ENCODE measurements at places on chromosomes 7 and 10.

GRCh38 chr7:28586736-28587135, 174.4 kb downstream of the CREB5 start:
- DNase-seq = no peak

DNA sequence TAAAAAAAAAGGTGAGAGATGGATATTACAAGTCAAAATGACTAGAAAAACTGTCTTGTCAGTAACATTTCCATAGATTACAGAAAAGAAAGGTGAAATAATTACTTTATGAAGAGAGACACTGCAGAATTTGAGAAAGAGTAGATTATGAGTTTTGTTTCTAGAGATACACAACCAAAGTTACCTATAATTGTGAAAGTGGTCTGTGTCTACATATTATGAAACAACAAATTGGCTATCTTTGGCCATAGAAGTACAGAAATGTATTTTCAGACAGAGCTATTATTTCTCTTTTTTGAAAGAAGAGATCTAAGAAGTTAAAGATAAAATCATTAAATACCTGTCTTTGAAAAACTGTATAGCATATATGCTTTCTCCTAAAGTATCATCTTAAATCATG, 30.1 kb downstream of the KCND2 start:
- no peak for DNase-seq

- DNase-seq = no peak
Observed at GRCh38 chr7:25031432-25031831, 51.5 kb upstream of the OSBPL3 start.

- DNase-seq = no peak
Observed at GRCh38 chr7:116543664-116544063, 18.8 kb downstream of the CAV1 start.

DNA sequence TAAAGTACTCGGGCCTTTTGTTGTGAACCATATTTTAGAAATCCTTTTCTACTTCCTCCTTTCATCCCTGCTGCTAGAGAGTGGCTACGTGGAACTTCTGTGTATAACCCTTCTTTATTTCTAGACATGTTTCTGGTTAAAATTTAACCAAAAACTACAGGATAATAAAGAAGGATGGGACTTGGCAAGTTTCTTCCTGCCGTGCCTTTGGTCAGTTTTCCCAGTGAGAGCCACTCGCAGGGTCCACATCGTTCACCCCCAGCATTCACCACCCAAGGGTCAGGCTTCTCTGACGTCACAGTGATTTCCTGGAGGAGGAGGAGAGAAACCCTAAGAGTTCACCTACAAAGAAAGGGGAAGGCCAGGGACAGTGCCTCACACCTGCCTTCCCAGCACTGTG, 45.4 kb downstream of the NKX6-2 start:
- no peak for DNase-seq

- DNase-seq = no peak
Observed at GRCh38 chr10:61942604-61943461, 41.3 kb downstream of the ARID5B start.

DNA sequence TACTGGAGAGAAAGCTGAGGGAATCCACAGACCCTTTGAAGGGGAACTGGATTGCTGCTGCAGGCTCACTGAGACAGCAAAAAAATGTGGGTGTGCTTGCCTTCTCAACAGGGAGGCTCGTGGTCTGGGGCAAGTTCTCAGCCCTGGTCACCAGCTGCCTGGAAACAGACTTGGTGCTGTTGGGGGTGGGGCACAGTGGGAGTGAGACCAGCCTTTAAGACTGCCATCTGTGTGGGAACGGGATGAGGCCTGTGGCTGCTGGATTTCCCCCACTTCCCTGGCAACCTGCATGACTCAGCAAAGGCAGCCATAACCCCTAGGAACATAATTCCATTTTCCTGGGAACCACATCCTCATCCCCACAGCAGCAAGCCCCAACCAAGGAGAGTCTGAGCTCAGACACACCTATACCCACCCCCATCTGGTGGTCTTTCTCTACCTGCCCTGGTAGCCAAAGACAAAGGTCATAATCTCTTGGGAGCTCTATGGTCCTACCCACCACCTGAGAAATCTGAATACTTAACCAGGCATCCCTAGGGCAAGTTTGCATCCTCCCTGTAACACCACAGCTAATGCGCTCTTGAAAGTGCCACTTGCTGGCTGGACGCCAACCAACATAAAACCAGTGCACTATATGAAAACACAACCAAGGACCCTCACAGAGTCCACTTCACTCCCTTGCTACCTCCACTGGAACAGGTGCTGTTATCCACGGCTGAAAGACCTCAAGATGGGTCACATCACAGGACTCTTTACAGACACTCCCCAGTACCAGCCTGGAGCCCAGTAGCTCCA, 45.0 kb upstream of the TFEC start:
- no peak for DNase-seq

DNA sequence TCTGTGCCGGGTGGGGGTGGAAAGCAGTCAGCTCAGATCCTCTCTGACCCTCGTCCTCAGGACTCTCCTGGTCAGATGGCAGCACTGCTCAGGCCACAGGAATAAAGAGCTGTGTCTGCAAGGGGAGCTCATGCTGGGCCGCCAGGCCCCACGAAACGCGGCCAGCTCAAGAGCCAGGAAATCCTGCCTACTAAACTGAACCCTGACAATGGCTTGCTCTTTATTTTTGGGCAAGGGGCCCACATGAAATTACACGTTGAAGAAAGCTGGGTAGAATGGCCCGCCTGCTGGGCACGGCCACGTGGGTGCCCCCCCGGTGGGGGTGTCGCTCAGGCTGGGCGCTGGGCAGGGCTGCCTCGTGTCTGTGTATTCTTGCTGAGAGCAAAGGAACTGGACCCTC, 103.0 kb downstream of the ITIH5 start:
- no peak for DNase-seq

DNA sequence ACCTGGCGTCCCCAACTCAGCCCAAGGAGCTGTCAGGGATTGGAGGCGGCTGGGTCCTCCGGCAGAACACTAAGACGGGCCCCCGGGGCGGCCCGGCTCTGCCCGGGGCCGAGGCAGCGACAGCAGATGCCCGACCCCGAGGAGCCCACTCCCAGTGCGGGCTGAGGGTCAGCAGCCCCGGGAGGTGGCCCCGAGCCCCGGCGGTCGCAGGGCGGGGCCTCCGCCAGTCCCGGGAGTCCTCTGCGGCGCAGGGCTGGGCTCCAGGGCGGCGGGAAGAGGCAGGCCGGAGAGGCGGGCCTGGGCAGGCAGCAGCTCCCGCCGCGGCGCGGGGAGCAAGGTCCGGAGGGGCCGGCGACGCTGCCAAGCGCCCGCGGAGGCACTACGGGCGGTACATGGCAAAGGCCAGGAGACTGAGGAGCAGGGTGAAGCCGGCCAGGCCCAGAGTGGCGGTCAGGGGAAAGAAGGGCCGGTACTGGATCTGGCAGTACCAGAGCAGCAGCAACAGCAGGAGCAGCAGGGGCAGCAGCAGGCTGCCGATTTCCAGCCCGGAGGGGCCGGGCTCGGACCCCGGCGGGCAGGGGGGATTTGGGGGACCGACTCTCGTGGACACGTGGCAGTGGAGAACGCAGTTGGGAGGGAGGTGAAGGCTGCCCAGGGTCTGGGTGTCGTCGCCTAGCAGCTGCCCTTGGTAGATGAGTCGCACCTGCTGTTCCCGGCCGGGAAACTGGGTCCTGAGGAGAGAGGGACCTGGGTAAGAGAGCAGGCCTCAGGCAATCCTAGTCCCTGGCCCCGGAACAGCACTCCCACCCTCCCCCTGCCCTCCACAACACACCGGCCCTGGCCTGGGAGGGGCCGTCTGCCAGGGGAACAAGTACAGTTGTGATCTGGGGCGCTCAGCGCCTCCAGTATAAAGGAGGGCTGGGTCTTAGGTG, 827 bp upstream of the FASTK start:
- DNase-seq = no peak

- no peak for DNase-seq
Observed at GRCh38 chr7:48140001-48140681, 31.1 kb upstream of the ABCA13 start.

DNA sequence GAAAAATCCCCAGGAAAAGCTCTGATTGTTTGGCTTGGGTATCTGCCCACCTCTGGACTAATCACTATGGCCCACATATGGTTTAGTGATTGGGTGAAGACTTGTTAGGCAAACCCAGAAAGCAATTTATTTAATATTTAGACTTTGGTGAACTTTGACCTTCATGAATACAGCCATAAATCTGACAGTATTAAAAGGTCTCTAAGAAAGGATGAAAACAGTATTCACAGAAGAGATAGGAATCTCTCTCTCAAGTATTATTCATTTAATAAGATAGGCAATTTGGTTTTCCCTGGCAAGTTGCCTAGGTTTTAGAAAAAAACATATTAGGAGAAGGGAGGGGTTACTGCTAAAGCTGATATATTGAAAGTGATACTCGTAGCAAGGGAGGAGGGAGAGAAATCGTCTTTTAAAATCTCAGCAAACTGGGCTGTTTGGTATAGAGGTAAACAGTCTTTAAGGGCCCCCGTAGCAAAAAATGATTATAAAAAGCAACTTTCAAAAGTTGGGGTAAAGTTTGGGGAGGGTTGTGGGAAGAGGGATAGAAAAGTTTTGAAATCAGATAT, 57.1 kb downstream of the LSMEM1 start:
- no peak for DNase-seq

DNA sequence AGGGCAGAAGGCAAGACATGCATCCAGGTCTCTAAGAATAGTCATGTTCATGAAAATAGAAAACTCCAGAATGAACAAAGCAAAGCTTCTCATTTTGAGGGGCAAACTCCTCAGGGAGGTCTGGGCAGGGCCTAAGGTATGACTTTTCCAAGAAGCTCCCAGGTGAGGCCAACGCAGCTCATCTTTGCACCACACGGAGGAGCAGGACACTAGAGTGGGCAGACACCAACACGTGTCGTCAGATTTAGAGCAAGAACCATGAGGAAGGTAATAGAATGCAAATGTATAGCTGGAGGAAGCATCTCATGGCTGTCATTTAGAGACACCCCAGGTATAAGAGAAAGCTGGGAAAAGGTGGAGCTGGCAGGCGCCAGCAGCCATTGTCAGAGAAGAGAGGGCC, 95.7 kb downstream of the WDFY4 start:
- DNase-seq = no peak

DNA sequence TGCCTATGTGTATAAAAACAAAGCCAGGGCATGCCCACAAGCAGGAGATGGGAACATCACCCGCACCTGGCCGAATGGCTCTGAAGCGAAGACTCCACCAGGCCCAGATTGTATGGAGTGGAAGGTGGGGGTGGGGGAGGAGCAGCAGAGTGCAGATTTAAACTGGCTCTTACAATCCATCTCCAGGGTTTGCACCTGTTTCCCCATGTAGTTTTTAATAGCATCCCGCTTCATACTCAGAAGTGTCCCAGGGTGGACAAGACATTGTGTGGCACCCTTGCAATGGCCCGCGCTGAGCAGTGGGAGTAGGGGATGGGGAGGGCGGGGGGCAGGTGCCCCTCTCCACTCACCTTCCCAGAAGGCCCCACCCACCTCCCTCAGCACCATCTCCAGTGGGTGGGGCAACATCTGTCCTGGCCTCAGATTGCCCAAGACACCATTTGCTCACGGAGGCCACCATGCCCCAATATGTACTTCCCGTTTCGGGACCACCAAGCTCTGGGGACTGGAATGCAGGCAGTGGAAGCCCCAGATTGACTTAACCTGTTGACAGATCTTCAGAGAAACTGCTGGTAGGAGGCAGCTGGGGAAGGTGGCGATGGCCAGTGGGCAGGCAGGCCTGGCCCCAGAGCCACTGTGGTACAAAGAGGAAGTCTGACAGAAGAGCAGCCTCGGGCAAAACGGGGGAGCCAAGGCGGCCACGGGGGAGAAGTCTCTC, 23.0 kb downstream of the VSIR start:
- no peak for DNase-seq

DNA sequence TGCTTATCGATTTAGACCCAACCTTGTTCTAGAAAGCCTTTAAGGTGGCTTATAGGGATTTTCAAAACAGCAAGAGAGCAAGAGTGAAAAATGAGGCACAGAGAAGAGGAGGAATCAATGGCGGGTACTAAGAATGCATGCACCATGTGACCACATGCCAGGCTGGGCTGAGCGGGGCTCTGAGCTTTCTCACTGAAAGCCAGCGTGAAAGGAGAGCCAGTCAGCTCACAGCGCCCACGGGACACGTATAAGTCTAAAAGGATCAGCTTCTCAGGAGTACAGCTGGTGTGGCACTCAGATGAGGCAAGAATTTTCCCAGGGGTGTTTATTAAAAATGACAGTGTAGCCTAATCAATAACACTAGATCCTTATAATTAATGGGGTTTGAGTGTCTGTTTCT, 114.3 kb downstream of the SLIT1 start:
- DNase-seq = no peak

DNA sequence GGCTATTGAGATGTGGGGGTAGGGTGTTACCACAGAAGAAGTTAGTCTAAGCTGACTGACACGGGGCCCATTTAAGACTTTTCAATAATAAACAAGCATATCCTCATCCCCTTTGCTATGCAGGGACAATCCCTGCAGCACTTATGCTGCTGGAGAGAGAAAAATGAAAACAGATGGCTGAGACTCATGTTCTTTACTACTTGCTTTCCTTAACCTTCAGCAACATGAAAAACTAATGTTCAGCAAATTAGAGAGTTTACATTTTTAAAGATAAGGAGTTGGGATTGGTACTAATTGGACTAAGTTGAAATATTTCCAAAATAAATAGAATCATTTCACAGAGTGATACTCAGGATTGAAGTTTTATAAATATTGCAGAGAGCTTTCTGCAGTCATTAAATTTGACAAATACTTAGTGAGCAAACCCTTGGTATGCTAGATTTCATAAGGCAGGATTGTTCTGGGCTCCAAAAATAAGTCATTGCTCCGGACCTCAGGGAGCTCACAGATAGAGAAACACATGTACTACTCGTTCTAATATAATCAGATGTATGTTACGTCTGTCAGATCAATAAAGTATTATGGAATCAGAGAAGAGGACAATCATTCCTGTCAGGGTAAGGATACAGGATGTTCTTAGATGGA, 147.1 kb upstream of the LRRN3 start:
- no peak for DNase-seq

DNA sequence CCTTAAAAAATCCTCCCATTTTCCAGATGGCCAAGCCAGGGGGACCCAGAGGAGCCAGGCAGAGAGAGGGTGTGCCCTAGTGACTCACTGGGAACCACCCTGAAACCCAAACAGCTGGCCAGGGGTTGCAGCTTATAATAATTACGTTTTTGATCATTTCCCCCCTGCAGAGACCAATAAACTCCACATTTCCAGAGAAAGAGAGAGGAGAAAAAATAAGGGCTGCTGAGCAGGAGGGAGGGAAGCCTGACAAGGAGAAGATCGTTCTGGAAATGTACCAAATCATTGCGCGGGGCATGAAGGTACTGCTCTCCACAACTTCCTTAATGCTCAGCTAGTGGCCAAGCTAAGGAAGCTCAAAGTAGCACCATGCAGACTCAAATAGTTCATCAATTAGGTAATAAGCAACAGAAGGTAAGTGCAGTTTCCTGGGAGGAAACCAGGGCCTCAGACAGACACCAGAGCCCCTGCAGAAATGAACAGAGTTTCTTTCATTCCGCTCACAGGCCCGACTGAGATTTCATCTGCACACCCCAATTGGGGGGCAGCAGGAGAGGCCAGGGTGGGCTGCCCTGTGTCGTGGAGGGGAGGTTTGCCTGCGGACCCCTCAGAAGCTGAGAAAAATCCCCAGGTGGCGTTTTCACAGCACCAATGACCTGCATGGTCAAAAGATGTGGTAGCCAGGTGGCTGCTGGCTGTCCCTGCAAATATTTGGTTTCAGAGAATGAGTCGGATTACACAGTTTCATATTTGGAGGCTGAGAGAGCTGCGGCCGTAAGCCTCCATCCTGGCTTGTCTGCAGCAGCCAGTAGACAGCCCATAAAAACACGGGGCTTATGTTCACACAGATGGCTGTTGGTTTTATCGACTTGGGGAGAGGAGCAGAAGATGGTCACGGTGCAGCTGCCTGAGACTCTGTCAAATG, 153.2 kb upstream of the LYZL2 start:
- DNase-seq = no peak

- no peak for DNase-seq
Observed at GRCh38 chr10:3895045-3895631, 110.1 kb upstream of the KLF6 start.
